CD4-positive, alpha-beta T cell treated with Interferon gamma for 1 hour (primary cell): ENCODE measurements at places on chromosomes 1 and 21.

DNA sequence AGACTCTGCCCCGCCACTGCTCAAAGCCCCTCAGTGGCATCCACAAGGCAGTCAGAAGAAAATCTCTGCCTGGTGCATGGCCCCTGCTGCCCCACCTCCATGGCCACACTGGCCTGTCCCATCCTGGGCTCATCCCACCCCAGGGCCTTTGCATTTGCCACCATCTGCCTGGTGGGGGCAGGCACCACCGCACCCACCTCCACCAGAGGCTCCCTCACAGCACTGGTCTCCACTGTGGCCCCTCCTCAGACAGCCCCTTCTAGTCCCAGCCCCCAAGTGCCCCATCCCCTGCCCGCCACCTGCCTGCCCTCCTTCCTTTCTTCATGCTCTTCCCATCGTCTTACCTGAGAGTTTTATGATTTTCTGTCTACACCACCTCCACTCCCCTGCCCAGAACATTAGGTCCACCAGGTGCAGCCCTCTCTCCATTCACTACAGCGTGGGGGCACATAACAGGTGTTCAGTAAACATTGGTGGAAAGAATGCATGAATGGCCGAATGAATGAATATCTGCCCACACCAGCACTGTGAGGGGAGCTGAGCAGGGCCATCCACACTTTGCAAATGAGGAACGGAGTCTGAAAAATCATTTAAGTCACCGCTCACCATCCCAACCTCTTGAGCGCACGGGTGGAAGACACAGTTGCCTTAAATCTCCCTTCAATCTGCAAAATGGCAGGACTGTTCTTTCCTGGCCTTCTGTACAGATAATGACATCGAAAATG lies 2.1 kb downstream of the PRDM15 start:
- DNase-seq, result no peak

DNA sequence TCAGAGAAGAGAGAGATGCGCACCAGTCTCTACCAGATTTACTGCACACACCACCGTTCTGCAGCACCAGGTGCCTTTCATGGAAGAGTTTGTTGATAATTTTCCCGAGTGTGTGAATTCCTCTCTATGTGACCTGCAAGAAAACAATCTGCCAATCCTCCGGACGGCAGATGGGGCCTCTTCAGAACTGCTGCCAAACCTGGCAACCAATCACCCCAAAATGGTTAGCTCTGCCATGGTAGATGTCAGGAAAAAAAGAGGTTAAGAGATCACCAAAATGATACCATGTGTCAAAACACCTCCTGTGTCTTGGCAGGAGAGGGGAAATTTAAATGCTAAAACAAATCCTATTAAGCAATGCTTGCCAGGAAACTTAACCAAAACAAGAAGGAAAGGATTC lies 96.5 kb downstream of the DAB1 start:
- no peak for DNase-seq

DNA sequence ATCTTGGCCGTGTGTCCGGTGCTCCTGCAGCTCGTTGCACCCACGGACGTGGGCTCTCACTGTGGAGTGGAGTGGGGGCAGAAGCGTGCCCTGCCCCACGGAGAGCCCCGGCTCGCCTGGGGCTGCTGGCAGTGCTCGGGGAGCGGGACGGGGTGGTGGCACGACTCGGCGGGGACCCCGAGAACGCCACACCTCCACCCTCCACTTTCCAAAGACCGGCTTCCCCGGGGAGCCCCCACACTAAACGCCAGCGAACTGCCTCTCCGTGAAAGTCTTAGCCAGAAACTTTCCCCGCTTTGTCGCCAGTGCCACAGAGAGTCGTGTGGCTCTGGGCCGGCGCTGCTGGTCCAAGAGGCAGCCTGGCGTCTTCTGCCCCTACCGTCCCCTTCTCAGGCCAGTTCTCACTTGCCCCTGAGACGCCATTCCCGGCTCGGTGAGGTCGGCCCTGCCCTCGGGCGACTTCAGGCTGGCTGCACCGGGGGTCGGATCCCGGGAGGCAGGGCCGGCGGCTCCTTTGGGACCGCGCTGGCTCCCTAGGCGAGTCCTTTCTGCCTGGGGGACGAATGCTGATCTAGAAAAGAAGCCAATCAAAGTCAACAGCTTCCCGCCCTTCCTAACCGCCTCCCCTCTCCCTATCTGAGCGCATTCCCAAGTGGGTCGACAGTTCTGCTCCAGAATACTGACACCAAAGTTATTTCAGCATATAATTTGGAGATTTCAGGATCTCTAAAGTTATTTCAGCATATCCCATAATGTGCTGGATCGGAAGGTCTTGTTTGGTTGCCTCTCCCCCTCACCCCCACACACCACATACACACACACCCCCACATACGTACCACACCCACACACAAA lies 2.6 kb upstream of the SAMD13 start:
- peak; percentile 13 for DNase-seq

DNA sequence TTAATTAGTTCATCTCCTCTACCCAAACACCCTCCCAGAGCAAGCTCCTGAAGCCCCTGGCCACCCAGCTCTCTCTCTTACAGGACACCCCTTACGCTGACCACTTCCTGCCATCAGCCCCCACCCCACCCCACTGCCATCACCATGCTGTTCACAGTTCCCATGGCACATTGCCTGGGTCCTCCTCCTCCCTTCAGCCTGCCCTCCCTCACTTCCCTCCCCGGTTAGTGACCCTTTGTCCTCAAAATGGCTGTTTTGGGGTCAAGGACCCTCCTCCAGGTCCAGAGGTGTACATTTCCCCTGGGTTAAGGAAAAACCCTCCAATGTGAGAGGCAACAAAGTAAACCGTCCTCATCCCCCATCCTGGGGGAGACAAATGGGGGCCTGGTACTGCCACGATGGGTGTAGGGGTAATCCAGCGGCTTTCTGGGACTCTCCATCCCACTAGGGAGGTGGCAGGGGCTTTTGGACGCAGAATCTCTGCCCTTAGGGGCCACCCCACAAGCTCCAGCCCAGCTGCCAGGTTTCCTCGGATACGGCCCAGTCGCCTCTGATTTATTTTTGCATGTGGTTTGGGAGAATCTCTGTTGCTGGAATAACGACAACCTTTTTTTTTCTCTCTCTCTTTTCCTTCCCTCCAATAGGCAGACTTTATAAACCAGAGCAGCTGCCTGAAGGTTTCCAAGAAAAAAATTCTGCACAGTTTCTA lies 8.5 kb downstream of the CAMK2N1 start:
- no peak for DNase-seq

GRCh38 chr1:71657891-71658679 lies 577.2 kb upstream of the ZRANB2 start:
- no peak for DNase-seq

DNA sequence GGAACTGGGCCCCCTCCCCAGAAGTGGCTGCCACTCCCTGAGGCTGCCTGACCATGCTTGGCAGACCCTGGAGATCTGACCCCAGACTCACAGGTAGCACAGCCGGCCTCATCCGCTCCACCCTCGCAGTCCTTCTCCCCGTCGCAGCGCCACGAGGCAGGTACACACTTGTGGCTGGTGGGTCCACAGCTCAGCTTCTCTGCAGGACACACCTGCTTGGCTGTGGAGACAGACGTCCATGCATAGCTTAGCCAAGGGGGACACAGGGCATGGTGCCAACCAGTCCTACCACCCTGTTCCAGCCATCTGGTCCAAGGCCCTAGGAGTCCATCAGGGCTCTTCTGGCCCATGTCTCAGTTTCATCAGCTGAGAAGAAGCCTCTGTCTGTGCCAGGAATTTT lies 42.2 kb upstream of the MAGOH start:
- no peak for DNase-seq
